ENCODE measurements at places on chromosomes 3 and 15.

DNA sequence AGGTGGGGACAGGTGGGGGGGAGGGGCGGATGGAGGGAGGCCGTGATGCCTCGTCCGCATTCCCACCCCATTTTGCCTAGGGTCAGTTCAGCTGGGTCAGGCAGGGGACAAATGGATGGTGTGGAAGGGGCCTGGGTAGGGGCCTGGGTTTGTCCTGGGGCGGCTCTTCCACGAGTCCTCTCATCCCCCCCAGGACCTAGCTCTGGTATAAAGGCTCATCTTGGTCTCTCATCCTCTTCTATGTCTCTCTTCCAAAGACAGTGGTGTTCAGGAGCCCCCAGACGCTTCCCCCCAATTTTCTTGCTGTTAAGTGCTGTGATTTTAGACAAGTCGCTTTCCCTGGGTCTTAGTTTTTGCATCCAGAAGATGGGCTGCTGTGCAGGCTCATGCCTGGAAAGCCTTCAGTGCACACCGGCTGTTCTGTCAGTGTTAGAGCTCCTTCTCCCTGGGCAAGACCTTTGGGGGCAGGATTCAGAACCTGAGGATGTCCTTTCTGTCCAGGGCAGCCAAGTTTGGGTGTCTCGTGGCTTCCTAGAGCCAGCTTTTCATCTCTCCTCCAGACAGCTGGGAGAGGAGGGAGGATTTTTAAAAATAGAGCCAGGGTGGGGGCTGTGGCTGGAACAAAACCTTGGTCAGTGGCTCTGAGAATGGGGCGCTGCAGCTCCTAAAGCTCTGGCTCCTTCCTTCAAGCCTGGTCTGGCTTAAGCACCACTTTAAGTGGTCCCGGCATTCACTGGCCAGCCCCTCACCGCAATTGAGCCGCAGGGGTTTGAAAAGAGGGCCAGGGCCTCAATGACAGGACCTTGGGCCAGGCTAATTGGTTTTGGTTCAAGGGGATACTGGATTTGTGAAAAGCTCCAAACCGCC lies 37.7 kb upstream of the POLG start:
- DNase-seq, result no peak

- no peak for DNase-seq
These were observed 103.1 kb upstream of the SKOR1 start for GRCh38 chr15:67722030-67722817.

- DNase-seq, result no peak
These were observed 410.7 kb downstream of the GRM7 start for GRCh38 chr3:7271631-7272030.

DNA sequence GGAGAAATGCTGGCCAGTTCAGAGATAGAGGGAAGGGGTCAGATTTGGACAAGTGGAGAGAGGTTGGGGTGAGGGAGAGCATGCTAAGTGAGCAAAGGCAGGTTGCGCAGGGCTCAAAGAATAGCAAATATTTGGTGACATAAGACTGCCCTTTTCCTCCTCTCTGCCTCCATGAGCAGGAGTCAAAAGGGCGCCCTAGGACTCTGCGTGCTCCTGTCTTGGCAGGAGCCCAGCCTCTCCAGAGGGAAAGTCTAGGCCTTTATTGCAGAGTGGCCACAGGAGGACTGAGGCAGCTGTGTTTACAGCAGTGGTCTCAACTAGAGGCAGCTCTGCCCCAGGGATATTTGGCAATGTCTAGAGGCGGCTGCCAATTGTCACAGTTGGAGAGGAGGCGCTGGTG lies 165.6 kb downstream of the FAM43A start:
- no peak for DNase-seq

DNA sequence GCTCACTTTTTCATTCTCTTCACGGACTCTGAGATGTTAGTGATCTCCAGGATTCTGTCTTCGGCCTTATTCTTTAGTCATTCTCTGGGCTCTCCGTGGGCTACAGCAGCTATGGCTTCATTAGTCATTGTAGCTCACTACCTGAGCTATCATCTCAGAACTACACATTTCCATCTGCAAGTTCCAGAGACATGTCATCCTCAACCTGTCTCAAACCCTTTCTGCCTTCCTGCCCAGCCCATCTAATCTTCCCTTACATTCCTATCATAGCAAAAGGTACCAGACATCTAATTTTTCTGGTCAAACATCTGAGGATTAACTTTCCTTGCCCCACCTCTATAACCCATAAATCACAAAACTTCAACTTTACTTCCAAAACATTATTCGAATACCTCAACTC lies 13.2 kb downstream of the TSPAN3 start:
- no peak for DNase-seq

- DNase-seq, result no peak
These were observed 5.1 kb downstream of the ACAA1 start for GRCh38 chr3:38131621-38132369.

- DNase-seq, result no peak
These were observed 6.9 kb downstream of the INAFM2 start for GRCh38 chr15:40330368-40330836.

DNA sequence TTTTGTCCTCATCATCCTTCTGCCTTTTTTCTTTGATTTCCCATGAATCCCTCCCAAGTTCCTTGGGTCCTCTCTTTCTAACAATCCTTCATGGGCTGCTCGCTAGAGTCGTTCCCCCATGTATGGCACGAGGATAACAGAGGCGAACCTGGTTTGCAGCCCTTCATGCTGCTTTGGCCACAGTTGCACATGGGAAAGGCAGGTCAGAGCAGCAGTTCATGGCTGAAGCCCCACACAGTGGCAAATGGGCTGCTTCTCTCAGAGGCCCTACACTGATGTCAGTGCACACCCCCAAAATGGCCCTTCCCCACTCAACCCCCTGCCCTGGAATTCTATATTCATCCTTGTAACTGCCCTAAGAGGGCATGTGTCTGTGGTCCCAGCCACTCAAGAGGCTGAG lies 335.4 kb upstream of the IGF1R start:
- DNase-seq, result no peak

DNA sequence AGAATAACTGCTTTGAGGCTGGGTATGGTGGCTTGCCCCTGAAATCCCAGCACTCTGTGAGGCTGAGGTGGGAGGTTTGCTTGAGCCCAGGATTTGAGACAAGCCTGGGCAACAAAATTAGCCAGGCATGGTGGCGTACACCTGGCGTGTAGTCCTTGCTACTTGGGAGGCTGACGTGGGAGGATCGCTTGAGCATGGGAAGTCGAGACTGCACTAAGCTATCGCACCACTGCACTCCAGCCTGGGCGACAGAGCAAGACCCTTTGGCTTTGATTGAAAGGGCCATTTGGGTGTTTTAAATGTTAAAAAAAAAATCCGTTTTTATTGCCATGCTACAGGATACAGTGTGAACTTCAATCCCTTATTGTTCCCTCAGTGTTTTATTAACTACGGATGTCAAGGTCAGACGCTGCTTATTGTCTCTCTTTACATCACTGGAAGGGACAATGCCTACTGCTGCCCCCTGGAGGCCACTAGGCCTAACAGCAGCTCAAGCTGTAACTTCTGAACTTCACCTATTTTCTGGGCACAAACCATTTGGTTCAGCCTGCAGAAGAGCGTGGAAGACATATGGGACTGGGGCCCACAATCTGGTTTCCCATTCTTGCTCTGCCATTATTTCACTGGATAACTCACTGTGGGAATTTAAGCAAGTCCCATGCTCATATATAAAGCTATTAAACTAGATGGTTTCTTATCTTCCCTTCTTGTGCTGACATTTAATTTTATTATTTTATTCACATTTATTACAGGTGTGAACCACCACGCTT lies 15.3 kb upstream of the IREB2 start:
- DNase-seq, result peak; percentile 43

DNA sequence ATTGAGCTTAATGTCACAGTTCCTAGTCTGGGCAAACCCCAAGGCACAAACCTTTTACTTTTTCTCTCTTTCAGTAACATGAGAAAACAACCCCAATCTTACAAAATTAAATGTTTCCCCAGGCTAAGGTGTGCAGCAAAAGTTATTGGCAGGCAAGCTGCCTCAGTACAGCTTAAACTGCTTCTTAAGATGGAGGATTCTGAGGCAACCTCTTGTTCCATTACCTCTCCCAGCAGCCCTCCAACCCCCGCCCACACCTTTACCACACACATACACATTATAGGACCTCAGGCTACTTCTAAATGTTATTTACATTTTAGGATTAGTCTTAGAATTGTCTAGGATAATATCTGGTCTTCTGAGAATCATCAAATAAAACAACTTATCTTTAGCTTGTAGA lies 22.3 kb upstream of the CBLB start:
- no peak for DNase-seq

- DNase-seq, result no peak
These were observed 148.4 kb downstream of the ZIC4 start for GRCh38 chr3:147257944-147258343.

DNA sequence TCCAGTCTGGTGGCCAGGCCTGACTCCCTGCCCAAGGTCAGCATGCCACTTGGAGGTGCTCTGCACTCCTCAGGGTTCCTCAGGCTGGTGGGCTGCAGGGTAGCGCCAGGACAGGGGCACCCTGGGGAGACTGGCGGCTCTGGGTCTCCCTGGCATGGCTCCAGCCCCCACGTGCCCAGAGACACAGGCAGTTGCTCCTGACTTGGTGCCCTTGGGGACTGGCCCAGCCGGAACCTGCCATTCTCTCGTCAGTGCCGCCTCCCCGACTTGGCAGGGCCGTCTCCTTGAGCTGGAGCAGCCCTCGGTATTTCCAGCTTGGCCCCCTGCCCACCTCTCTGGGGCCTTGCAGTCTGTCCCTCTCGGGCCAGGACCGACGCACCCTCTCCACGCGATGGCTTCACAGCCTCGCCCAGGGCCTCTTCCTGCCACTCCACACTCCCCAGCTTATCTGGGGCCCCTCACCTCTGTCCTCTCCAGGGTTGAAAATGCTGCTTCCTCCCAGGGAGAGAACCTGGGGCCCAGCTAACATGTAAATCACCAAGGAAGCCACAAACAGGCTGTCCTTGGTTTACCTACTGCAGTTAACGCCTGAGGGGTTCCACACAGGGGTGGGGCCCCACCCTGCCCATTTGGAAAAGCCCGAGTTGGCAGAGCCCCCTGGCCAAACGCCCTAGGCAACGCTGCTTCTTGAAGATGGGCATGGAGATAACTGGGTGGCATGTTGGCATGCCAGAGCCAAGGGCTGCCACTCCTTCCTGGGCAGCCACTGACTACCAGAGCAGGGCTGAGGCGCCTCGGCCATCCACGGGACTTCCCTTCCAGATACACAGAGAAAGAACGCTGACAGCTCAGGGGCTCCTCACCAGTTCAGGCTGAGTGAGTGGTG lies 61.4 kb downstream of the SMAD6 start:
- no peak for DNase-seq

- DNase-seq, result no peak
These were observed 5.2 kb downstream of the ANXA2 start for GRCh38 chr15:60392601-60392985.

DNA sequence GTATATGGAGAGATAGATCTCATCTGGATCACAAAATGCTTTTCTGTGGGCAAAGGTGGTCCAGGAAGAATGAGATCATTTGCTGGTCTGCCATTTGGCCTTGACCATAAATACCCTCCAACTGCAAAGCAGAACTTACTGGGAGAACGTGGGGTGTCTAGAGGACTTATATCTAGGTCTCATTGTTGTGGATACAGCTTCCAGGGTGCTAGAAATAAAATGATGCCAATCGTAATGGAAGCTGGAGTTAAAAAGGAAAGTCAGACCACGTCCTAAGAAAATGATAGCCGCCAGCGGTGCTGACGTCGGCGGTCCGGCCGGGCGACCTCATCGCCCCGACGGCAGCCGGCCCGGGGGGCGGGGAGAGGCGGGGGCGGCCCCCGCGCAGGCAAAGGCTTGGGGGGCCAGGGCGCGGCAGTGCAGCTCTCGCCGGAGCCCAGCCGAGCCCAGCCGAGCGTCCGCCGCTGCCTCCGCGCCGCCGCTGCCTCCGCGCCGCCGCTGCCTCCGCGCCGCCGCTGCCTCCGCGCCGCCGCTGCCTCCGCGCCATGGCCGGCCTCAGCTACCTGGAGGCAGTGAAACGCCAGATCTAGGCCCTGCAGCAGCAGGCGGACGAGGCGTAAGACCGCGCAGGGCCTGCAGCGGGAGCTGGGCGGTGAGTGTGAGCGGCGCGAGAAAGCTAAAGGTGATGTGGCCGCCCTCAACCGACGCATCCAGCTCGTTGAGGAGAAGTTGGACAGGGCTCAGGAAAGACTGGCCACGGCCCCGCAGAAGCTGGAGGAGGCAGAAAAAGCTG lies 89.5 kb downstream of the EOMES start:
- DNase-seq, result peak; percentile 46

DNA sequence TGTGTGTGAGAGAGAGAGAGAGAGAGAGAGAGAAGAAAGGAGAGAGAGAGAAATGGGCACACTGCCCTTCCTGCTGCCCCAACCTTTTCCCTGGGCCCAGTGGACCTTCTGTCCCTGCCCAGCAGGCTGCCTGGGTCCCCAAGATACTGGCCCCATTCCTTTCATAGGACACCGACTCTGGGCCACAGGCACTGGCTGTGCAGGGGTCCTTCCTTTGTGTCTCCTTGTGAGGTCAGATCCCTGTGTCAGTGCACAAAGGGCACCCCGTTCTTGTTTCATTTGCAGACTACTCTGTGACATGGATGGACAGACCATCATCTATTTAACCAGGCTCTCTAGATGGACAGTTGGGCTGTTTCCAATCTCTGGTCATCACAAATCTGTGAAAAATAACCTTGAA lies 21.3 kb upstream of the KLF13 start:
- no peak for DNase-seq

GRCh38 chr15:94070356-94071295 lies 160.7 kb upstream of the MCTP2 start:
- DNase-seq, result no peak

DNA sequence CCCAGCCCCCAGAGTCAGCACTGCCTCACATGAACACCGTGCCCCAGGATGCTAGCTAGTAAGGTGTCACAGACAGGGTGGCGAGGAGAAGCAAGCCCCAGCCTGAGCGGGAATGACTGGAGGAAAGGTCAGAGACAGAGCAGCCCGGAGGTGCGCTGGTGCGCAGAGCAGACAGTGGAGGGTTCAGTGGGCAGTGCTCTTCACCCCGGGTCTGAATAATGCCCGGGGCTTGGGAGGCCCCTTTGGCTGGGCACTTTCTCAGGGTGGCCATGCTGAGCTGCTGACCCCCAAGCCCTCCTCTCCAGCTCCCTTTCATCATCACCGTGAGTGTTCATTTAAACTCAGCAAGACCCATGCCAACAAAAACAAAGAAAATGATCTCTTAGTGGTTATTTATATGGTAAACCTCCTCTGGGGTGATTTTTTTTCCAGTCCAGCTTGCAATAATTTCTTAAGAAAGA lies 110.8 kb downstream of the VGLL4 start:
- no peak for DNase-seq

- no peak for DNase-seq
These were observed 38.5 kb downstream of the SCN11A start for GRCh38 chr3:39013289-39013688.

Data from activated effector memory CD4-positive, alpha-beta T cell treated with Interleukin-2 at 50 U/mL for 16 hours (primary cell).